ENCODE measurements at places on chromosomes 1 and 21.

GRCh38 chr1:35807614-35808449, at the start of gene AGO4:
AGO4 (plus strand) TSS chr1:35808016; CDS start chr1:35808417, 401 bp downstream.
- DNase-seq: peak; percentile 10

- DNase-seq: no peak
Observed at GRCh38 chr1:102434421-102434820, 437.7 kb upstream of the OLFM3 start.

GRCh38 chr1:161082996-161083747, 6.2 kb downstream of the NECTIN4 start:
- DNase-seq: no peak

DNA sequence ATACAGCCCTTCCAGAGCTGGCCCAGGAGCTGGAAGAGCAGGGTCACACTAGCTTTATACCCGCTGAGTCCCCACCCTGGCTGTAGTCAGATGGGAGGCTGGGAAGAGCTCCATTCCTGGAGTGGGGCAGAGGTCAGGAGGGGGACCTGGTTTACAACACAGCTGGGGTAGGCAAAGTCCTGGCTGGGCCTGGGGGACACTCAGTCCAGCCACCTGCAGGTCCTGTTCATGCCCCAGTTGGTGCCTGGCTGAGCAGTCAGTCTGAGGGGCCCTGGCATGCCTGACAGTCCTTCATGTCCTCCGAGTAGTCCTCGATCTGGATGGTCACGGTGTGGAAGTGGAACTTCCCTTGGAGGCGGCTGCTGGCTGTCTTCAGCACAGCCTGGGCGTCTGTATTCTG, 7.0 kb downstream of the SLC30A2 start:
- no peak for DNase-seq

DNA sequence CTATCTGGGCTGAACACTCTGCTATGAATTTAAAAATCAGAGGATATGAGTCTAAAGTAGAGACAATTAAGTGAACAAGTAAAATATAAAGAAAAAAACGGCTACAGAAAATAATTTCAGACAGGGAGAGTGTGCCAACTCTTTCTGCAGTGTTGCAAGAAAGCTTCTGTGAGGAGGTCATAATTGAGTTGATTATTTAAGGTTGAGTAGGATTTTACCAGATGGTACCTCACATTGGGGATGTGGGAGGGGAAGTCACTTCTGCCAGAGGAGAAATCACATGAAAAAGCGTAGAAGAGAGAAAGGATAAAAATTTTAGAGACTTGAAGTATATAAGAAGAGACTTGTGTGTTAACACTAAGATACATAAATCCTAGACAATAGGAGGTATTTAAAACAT, 238.0 kb upstream of the NCAM2 start:
- no peak for DNase-seq

GRCh38 chr1:17865912-17866739, 111.0 kb downstream of the ACTL8 start:
- no peak for DNase-seq

DNA sequence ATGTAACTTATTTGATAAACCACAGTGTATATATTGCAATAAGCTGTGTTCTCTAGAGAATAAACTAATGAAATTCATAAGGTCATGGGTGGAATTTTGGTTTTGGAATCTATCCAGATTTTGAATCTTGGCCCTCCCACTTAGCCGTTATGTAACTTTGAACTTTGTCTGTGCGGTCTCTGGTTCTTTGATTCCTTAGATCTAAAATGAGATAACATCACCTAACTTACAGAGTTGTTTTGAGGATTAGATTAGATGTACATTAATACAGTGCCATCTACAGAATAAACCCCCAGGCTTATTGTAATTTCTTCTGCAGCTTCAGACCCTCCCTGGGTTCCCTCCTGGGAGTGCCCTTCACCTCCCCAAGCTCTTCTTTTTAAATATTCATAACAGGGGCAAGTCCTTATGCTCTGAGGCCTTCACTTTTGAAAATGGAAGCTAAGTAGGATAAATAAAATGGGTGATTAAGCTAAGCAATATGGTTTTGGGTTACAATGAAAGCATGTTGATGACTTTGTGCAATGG, 124.3 kb downstream of the ATG4C start:
- DNase-seq: no peak

DNA sequence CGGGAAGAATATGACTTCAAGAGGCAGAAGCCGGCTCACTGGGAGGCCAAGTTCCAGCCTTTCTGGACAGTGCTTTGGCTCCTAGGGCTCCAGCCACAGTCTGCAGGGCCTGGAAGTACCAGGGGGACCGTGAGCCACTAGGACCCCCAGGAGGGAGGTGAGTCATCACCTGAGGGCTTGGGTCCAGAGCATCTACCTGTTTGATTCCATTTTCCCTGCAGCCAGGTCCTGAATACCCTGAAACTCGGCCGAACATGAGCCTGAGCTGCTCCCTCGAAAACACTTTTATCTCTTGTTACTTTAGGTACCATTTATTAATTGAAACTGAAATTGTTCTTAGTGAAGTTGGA, 164.1 kb downstream of the RYR2 start:
- no peak for DNase-seq

DNA sequence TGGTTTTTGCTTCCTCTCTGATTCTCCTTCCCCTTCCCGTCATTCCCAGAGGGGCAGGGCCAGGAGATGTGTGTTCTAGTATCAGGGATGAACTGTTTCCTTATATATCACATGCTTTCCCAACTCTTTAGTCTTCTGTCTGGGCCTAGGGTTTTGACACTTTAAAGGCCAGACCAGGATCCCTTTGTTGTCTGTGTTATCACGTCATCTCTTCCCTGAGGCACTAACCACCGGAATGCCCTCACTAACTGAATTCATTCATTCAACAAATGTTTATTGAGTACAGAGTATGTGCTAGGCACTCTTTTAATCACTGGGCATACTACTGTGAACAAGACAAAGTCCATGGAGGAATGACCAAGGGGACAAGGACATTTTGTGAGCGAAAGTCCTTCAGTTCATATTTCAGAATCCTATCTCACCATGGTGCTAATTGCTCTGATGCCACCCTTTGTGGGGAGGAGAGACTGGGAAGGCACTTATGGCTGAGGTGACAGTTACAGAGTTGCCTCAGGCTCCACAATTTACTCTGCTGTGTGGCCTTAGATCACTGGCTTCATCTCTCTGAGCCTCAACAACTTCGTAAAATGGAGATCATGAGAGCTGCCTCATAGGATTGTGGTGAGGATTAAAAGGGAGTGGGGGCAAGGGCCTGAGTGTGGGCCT, 12.0 kb upstream of the ZNF362 start:
- no peak for DNase-seq

GRCh38 chr1:203215573-203215972, 13.9 kb downstream of the CHIT1 start:
- no peak for DNase-seq

- no peak for DNase-seq
Observed at GRCh38 chr21:34074283-34075090, 1.1 kb downstream of the MRPS6 start.

- no peak for DNase-seq
Observed at GRCh38 chr1:26224606-26225005, 9.4 kb upstream of the CEP85 start.
